ENCODE measurements at places on chromosomes 12 and 14.

DNA sequence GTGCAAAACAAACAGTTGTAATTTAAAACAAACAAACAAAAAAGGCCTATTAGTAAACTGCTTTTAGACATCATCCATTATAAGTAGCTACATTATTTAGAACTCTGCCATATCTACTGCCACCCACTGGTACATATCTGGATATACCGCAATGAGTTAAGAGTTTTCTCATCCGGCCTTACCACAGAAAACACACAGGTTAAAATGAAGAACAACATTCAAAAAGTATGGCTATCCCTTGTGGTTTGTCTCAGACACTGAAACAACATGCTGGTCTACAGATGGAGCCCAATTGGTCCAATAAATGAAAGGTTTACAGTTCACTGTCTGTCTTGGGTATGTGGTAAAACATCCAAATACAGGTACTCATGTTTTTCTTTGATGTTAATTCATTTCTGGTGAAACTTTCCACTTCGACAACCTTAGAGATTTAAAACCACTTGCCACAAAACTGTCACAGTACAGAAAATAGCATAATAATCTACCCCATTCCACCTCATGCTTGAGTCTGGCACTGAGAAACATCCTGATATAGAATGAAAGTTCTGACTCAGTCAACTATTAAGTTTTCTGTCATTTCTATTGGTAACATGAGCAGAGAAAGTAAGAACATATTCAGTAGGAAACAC lies 354.3 kb downstream of the CEP128 start:
- DNase-seq: no peak

DNA sequence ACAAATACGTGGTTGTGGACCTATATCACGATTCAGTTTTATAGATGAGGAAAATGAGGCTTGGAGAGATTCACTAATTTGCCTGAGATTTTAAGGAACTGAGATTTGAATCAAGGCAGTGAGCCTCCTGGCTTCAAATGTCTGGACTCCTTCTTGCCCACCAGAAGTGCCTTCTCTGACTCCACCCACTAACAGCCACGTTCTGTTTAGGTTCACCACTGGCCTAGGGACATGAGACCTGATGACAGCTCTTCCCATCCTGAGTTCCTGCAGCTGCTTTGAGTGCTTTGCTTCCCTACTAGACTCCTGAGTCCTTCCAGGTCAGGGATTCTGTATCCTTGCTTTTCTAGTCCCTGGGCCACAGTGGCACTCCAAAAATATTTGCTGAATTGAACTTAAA lies 57.1 kb downstream of the PLBD1 start:
- no peak for DNase-seq

GRCh38 chr14:100035700-100036099 lies 29.5 kb upstream of the EVL start:
- no peak for DNase-seq

- DNase-seq: no peak
These were observed 985.3 kb downstream of the FLRT2 start for GRCh38 chr14:86515195-86515594.

- no peak for DNase-seq
These were observed 35.9 kb upstream of the PZP start for GRCh38 chr12:9243999-9244649.

DNA sequence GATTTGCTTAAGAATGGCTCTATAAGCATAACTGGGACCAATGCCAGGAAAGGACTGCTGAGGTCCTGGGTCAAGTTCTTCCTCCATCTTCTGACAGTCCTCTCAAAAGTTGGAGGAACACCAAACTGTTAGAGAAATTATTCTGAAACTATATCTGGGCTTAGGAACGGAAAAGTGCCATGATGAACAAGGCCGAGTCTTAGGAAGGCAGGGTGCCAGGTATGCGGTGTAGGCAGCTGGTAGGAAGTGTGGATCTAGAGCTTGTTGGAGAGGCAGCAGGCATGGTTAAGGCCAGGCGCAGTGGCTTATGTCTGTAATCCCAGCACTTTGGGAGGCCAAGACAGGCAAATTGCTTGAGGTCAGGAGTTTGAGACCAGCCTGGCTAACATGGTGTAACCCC lies 7.7 kb downstream of the GNPTAB start:
- no peak for DNase-seq

DNA sequence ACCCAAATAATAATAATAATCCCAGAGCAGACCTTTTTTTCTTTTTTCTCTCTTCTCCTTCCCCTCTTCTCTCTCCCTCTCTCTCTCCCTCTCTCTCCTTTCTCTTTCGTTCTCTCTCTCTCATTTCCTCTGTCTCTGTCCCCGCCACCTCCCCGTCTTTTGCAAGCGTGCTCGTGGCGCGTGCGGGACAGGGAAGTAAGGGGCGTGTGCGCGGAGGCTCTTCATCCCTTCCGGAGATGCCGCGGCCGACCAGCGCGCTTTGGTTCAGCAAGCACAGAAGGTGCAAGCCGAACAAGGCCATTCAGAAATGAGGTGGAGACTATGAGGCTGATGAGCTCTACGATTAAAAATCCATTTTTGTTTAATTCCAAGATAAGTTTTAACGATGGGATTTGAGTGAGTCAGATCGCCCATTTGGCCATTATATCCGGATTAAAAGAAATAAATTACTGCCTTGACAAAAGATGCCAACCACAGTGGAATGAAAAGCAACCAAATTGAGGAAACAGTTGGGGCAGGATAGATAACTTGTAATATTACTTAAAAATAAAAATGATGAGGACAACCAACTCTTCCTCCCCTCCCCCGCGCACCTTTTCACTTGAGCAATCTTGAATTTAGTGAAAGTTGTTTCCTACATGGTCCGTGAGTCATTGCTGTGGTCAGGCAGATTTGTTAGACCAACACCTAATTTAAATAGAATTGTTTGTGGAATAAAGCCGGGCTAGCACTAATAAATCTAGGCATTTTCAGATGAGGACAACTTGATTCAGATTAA lies 1.2 kb upstream of the AMIGO2 start:
- DNase-seq: peak; percentile 65

GRCh38 chr14:23063601-23064000 lies 6.3 kb upstream of the CDH24 start:
- DNase-seq: peak; percentile 9

DNA sequence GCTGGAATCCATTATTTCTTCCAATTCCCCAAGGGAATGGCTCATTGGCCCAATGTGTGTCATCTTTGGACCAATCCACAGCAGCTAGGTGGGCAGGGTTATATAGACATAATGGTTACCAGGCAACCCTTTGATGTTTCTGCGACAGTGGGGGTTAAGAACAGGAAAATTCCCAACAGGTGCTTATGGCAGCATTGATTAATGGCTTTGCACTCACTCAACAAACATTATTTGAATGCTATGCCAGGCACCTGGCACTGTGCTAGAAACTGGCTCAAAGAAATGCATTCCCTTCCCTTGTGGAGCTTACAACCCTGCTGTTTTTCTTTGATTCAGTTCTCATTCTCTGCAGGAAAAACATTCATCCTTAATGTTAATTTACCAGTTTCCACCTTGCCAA lies 1221.0 kb downstream of the AACS start:
- DNase-seq: no peak

DNA sequence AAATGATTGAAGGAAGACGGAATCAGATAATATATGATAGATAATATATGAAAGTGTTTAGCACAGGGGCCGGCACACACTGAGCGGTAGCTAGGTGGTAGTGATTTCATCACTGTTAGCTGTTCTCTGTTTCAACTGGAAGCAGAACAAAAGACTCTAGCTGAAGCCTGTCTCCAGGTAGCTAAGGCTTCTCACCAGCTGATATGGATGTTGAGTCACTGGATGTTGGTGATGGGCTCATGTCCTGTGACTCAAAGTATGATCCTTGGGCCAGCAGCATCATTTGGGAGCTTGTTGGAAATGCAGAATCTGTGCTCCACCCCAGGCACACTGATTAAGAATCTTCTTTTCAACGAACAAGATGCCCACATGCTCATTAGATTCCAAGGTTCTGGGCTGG lies 21.7 kb upstream of the KCNA5 start:
- DNase-seq: no peak

DNA sequence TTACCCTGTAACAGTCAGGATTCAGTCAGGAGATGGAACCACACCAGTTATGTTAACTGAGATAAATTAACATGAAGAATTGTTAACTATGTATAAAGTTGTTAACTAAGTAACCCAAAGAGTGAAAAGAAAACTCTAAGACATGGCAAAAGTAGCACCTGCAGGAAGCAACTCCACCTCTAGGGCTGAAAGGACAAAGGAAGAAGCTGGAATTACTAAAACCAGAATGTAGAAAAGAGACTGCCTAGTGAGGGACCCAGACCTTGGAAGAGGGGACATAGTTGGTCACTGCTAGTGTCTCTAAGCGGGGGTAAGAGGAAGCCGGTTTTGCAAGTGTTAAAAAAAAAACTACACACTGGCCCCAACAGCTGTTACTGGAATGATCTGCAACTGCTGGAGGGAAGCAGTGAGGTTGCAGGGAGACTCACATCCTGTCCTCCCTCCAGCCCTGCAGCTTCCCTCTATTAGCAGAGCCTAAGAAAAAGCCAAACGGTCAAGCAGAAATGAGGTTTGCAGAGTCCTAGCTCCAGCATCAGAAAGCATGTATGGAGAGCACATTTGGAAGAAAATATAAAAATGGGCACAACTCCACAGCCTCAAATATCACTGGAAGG lies 39.8 kb downstream of the GPR135 start:
- DNase-seq: no peak

GRCh38 chr12:7695566-7696197 lies at the start of gene GDF3:
Gene GDF3 (minus strand): TSS chr12:7695775. CDS start chr12:7695728, 47 bp downstream.
- DNase-seq: no peak

DNA sequence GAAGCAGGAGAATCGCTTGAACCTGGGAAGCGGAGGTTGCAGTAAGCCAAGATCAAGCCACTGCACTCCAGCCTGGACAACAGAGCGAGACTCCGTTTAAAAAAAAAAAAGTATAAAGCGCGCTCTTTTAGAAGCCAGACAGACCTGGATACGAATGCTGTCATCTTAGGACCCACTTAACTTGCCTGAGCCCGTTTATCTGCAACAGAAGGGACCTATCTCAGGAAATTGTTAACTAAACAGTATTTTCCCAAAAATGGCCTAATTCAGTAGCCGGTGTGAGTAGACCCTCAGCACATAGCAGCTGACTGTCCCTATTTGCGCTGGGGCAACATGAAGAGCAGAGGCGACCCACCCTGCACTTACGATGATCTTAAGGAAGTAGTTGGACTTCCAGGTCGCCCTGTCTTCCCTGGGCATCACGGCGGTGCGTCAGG lies 529 bp downstream of the RPLP0 start:
- no peak for DNase-seq

- DNase-seq: no peak
These were observed 38.5 kb downstream of the SPTB start for GRCh38 chr14:64841121-64841651.

GRCh38 chr12:109612975-109613502 lies 39.4 kb downstream of the MVK start:
- no peak for DNase-seq

DNA sequence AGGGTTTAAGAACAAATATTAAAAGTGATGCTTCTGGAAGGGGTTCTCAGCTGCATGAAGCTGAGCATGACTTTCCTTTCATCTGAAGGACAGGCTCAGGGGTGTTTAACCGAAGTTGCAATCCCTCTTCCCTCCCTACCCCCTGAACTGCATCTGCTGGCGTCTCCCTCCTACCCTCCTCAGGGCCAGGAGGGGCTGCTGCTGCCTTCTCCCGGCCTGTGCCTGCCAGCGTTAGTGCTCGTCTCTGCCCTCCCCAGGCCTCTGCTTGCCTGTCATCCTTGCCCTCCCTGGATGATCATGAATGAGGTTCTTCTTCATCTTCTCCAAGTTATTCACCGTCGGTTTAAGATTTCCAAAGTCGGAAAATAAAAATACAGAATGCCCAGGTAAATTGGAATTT lies 12.2 kb downstream of the SMOC1 start:
- DNase-seq: no peak

- no peak for DNase-seq
These were observed 6.5 kb downstream of the CAMKK2 start for GRCh38 chr12:121289962-121290361.

DNA sequence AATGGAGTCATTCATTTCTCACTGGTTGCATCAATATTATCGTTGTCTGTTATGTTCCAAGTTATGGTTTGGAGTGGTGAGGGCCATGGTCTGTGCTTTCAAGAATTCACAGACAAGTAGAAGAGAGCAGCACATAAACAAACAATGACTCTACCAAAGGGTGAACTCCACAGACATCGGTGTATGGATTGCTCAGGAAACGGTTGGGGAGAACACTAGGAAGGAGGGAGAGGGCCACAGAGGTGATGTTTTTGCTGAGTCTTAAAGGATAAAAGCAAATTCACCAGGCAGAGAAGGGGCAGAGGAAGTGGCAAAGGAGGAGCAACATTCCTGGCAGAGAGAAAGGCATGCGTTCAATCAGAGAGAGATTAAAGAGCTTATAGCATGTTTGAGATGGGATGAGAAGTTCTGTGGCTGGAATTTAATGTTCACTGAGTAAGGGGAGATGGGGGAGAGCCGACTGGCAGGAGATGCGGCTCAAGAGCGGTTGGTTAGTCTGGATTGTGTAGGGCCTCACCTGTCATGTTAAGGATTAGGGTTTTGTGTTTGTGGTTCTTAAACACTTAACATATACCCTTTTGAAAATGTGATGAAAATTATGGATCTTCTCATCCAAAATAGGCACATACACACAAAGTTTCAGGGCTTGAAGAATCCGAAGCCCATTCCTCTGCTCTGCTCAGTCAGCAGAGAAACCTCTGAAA lies 42.3 kb upstream of the FRMD6 start:
- no peak for DNase-seq

- no peak for DNase-seq
These were observed 29.8 kb downstream of the ITPK1 start for GRCh38 chr14:93085911-93086310.

DNA sequence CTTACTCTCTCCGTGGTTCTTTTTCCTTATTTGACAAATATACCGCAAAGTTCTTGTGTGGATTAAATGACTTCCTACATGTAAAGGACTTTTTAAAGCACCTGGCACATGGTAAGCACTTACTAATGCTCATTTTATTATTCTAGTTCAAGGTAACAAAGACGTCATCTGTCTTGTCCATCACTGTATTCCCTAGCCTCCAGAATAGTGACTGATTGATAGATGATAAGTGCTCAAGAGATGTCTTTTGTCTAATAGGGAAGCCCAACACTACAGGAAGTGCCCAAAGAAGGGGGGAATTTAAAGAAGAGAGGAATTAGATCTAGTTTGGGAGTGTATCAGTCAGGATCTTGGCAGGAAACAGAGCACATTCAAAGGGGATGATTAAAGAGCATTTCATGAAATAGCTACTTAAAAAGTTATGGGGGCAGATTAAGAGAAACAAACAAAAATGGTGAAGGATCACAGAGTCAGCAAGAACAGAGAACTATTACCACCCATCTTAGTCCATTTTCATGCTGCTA lies 151.9 kb downstream of the GXYLT1 start:
- DNase-seq: no peak

GRCh38 chr12:103318566-103318965 lies 177.2 kb downstream of the C12orf42 start:
- no peak for DNase-seq

DNA sequence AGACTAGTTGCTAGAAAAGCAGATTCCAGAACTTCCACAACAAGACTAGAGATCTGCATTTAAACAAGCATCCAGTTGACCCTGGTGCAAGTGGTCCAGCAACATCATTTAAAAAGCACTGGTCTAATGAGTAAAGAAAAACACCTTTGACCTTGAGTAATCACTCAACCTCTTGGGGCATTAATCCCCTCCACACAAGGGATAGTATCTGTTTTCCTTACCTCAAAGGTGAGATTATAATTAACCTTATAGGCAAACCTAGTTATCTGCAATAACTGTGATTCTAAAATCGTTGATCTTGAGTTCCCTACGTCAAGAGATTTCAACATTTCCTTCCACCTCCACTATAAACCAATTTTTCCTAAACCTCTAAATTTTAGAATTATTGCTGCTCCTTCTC lies 1.1 kb downstream of the KDM5A start:
- DNase-seq: no peak

Data from activated CD4-positive, alpha-beta memory T cell treated with anti-CD3 and anti-CD28 coated beads, Interleukin-2, amount 10 ng/mL, durations not matched to agents 7 days and 5 days (primary cell).